Cortex of kidney (tissue), 1 donor: ENCODE measurements at places on chromosomes 1 and 21.

DNA sequence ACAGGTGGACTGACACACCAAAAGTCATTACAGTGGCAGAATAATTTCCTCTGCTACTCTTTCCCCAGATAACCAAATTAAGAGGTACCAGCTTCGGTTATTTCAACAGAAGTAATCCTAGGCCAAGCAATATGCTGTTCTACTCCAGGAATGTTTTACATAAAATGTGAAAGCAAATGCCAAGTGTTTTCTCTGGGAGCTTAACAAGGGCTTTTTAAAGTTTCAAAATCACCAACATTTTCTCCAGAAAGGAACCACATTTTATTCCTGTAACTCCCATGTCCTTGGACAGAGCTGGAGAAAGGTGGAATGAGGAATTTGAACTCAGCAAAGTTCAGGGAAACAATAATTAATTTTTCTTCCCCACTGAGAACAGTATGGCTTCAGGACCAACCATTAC, 27.2 kb downstream of the CNN3 start:
- no peak for DNase-seq

- DNase-seq, result no peak
Measured at GRCh38 chr1:200869753-200870391, 2.9 kb upstream of the GPR25 start.

DNA sequence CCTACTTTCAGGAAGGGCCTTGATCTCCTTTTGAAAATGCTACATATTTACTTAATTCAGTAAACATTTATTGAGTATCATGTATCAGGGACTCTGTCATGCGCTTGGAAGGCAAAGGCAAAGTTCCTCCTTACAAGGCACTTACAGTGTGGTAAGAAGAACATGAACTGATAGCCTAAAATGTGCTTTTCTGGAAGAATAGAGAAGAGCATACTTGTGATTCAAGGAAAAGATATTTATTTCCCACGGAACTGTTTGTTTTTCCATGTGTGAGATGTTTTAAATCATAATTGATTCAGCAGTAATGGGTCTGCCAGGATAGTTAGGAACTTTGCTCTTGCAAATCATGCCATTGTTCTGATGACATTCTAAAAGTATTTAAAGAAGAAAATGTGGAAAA, 110.1 kb upstream of the ZNHIT6 start:
- DNase-seq, result no peak

GRCh38 chr1:154445040-154445472, 39.9 kb downstream of the IL6R start:
- DNase-seq, result no peak
